ENCODE measurements at places on chromosomes 1 and 21.

- DNase-seq, result no peak
Observed at GRCh38 chr1:151539321-151540020, 638 bp upstream of the TUFT1 start.

DNA sequence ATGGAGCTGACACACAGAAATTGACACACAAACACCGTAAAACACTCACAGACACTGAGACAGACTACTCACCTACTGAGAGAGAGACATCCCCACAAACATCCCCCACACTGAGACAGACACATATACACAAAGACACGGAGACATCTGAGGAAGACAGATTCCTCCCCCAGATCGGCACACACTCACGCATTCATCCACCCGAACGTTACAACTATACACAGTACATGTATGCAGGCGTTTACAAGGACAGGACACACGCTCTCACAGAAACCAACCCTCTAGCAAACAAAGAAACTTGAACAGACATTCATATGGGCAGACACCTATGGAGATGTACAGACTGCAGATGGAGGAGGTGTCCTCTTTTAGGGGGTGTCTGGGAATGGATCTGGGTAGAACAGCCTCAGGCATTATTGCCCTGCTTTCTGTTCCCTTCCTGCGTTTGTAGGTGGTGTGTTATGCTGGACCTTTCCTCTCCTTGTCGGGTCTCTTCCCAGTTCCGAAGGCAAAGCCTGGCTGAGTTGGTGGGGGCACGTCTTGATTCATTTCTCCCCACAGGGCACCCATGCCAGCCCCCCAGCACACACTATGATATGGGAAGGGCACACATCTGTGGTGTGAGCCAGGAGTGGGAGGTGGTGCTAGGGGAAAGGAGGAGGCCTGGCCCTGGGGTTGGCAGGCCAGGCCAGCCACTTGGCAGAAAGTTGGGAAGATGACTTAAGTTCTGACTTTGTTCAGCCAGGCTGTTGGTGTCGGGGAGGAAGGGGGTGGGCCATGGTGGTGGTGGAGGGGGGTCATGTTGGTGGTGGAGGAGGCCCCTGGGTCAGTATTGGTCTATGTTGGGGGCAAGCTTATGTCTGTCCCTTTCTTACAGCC, 1.5 kb downstream of the KIRREL1 start:
- DNase-seq, result no peak

GRCh38 chr1:159177272-159177907, 6.0 kb downstream of the CADM3 start:
- DNase-seq, result no peak

GRCh38 chr1:82775406-82776000, 974.8 kb downstream of the ADGRL2 start:
- DNase-seq, result no peak

DNA sequence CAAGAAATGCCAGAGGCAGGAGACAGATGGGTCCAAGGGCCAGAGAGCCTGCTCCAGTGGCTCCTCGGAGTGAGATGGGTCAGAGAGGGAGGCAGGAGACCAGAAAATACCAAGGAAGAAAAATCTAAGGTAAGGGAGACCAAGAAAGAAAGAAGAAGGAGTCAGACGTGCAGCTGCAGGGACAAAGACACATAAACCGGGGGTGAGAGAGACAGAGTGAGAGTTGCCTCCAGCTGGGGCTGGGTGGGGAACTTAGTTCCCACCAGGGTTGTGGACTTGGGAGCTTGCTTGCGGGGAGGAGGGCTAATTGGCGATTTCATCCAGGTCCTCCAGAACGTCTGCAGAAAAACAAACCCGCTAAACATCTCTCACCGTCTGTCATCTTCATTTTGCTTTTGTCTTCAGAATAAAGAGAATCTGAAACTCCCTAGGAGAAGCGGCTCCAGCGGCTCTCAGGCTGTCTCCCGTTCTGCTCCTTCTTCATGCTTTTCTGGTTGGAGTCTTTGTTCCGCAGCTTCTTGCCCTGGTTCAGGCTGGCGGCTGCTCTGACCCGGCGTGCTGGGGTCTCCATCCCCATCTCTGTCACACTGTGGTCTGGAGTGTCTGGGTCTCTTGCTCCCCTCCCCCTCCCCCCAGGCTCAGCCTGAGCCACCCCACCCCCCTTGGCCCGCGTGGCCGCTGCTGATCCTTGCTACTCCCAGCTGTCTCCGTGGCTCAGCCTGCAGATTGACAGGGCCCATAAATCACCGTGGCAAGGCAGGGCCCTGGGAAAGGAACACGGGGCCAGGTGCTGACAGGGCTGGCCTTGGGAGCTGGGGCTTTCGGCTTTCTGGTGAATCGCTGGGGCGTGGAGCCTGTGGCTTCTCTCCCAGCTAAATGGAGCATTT, 66.6 kb downstream of the UBIAD1 start:
- no peak for DNase-seq

DNA sequence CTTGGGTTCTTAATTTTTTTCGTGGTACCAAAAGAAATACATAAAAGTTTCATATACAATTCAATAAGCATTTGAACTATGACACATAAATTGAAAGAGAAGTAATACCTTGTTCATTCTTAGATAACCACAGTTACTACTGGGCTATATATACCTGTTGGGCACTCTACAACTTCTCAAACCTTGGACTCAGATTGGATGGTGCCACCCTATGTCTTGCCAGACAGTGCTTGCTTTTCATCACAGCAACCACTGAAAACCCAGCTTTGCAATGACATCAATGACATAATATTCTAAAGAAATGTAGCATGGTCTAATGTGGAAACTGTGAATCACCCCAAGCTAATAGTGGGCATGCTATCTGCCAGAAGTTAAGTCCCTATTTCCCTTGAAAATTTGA, 62.8 kb upstream of the DPH5 start:
- DNase-seq, result no peak

All from stimulated activated CD8-positive, alpha-beta memory T cell treated with anti-CD3 and anti-CD28 coated beads, Interleukin-7, amount 100 ng/mL, for 4 hours (primary cell).